Heart right ventricle (tissue), 16 donors: ENCODE measurements at places on chromosomes 6 and 20.

- DNase-seq = no peak
Observed at GRCh38 chr6:136930528-136930927, 8.4 kb downstream of the SLC35D3 start.

- no peak for DNase-seq
Observed at GRCh38 chr20:62822788-62823651, 6.2 kb downstream of the COL9A3 start.

- DNase-seq = no peak
Observed at GRCh38 chr20:12153628-12154027, 235.9 kb downstream of the BTBD3 start.

DNA sequence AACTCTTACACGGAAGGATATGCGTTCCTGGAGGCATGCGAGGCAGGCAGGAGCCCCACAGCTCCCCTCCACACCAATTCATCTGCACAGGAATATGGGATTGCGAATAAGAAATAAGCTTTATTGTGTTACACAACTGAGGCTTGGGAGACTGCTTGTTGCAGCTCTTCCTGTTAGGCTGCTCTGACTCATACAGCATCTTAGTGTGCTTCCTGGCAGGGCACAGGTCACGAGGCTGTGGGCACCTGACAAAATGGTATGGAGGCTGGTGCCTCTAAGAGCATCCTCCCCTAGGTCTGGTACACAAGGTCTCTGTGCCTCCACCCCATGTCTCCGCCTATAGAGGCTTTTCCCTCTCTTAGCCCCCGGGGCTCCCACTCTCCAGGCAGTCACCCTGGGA, 6.8 kb downstream of the SLC22A3 start:
- DNase-seq = no peak

DNA sequence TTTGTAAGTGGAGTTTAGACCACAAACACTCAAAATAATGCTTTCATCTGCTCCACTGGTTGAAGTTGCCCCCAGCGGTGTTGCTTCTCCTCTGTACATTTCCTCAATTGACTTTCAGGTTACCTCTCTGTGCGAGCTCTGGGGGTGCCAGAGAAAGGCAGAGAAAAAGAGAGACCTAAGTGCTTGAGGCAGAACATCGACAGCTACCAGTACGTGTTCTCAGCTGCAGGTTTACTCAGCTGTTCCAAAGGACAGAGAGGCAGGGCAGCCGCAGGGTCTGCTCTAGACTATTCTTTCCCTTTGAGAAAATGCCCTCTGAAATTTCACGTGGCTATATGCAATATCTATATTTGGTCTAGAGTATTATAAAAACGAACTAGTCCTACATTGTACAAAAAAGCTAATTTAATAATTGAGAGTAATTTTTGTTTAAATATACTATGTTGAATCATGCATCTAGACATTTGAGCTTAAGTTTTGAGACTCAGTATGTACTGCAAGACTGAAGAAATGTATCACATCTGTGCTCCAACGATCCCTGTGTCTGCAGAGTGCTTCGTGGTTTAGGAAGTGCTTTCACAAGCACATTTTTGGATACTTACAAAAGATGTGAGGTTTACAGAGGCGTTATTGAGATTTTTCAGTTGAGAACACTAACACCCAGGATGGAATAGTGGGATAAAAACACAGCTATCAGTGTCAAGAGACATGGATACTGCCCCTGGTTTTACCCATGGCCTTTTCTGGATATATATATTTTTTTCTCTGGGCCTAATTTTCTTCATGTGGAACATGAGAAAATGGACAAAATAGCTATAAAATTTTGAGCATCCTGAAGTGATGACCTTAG, 453.6 kb upstream of the FLRT3 start:
- no peak for DNase-seq
